ENCODE measurements at places on chromosomes 13 and 19. TPM values are rescaled to one million over a fixed set of nuclear protein-coding genes. Genes with fewer than 3 reads are reported as not detected.

NCR1 gene
- not detected for total RNA-seq

COG6 gene
- total RNA-seq, result 32.1 TPM

ZNF91 gene
- total RNA-seq, result 27.6 TPM

LIN37 gene
- 8.8 TPM for total RNA-seq

ATP8B3 gene
- total RNA-seq, result 1.6 TPM

ZGLP1 gene
- 5.6 TPM for total RNA-seq

FFAR1 gene
- not detected for total RNA-seq

DACH1 gene
- not detected for total RNA-seq

ZNF575 gene
- 2.1 TPM for total RNA-seq

ZNF223 gene
- 1.3 TPM for total RNA-seq

VMAC gene
- 4.1 TPM for total RNA-seq

WDR88 gene
- total RNA-seq, result not detected

LPAR6 gene
- total RNA-seq, result 7.9 TPM

CTXN1 gene
- 0.72 TPM for total RNA-seq

PBX4 gene
- total RNA-seq, result 17.1 TPM

GRCh38 chr13:78764665-78765064 is 105.7 kb upstream of the OBI1 start:
- no peaks in the 10 kb centered on the region for H3K4me1 ChIP-seq
- no peak overlapping the region for H3K4me3 ChIP-seq
- no peak overlapping the region for H3K27ac ChIP-seq
- no peak for DNase-seq
- no peaks in the 10 kb centered on the region for H3K36me3 ChIP-seq
- H3K27me3 ChIP-seq, result no peaks in the 10 kb centered on the region

DNA sequence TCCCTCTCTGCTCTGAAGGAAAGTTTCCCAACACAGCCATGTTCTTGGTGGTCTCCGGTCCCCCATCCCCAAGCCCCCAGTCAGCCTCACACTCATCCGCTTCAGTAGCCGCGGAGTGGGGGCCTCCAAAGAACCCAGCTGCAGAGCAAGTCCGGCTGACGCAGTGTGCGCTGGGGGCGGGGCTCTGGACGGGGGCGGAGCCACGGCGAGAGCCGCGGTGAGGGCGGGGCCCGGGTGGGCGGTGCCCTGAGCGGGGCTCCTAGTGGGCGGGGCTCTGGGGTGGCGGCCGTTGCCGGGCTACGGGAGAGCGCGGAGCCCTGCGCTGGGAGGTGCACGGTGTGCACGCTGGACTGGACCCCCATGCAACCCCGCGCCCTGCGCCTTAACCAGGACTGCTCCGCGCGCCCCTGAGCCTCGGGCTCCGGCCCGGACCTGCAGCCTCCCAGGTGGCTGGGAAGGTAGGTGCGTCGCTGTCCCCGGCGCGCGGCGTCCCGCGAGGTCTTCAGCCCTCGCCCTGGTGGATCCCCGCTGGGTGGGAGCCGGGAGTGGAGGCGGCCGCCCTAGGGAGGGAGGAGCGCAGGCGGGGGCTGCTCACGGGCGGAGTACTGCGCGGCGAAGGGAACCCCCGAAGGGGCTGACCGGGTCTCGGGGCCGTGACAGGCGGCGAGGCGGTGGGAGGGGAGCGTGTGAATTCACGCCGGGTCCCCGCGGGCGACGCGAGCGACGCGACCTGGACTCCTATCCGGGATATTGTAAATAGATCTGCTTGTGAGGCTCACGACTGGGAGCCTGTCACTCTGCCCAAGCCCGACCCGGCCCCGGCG is 9.1 kb downstream of the TNFRSF19 start:
- DNase-seq, result peak; percentile 85
- no peaks in the 10 kb centered on the region for H3K36me3 ChIP-seq
- peaks cover 9% of the 10 kb centered on the region for H3K27me3 ChIP-seq
- H3K4me3 ChIP-seq, result peak overlapping the region; percentile 64
- peaks cover 12% of the 10 kb centered on the region for H3K4me1 ChIP-seq

GRCh38 chr19:1253514-1254080 is 5.2 kb downstream of the MIDN start:
- DNase-seq, result no peak
- H3K36me3 ChIP-seq, result peaks cover 30% of the 10 kb centered on the region
- H3K27me3 ChIP-seq, result no peaks in the 10 kb centered on the region
- H3K4me3 ChIP-seq, result peak overlapping the region; percentile 34
- H3K4me1 ChIP-seq, result peaks cover 52% of the 10 kb centered on the region

DNA sequence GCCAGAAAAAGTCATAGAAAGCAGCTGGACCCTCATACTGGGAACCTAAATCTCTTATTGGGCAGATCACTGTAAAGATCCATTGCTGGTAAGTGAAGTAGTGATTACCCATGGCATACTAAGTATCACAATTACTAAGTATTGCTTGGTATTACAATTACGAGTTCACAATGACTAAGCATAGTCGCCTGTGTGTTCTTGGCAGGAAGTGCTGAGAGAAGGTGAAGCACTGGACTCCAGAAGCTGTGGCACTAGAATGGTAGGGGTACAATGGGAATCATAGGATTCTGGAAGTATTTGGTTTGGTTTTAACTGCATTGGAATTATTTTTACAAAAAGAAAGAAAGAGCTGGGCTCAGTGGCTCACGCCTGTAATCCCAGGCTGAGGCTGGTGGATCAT is 20.3 kb downstream of the LGALS16 start:
- no peak overlapping the region for H3K4me3 ChIP-seq
- H3K36me3 ChIP-seq, result no peaks in the 10 kb centered on the region
- peaks cover 44% of the 10 kb centered on the region for H3K4me1 ChIP-seq
- no peaks in the 10 kb centered on the region for H3K27me3 ChIP-seq

DNA sequence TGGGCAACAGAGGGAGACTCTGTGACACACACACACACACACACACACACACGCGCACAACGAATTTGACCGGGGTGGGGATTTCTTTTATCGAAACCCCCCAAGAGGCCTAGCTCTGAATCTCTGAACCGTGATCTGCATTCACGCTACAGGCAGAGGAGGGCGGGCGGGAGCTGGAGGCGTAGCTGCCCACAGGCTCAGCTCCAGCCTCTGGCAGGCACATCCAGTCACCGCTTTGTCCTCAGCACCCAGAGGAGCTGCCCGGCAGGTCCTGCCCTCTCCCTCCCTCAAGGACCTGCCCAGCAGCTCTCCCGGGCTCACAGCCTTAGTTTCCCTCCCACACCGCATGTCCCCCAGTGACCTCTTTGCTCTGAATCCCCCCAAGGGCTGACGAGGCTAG is 20.0 kb downstream of the CILP2 start:
- no peak overlapping the region for H3K27ac ChIP-seq
- H3K36me3 ChIP-seq, result no peaks in the 10 kb centered on the region
- no peak for DNase-seq

- H3K27me3 ChIP-seq, result no peaks in the 10 kb centered on the region
- no peak overlapping the region for H3K27ac ChIP-seq
- no peak overlapping the region for H3K4me3 ChIP-seq
- H3K4me1 ChIP-seq, result peaks cover 5% of the 10 kb centered on the region
- H3K36me3 ChIP-seq, result no peaks in the 10 kb centered on the region
- DNase-seq, result no peak
These were observed 3.7 kb upstream of the TMEM272 start for GRCh38 chr13:51848674-51849073.

- peaks cover 2% of the 10 kb centered on the region for H3K4me1 ChIP-seq
- H3K27me3 ChIP-seq, result peaks cover 13% of the 10 kb centered on the region
- H3K4me3 ChIP-seq, result no peak overlapping the region
These were observed 21.2 kb downstream of the C2CD4C start for GRCh38 chr19:387777-388176.

DNA sequence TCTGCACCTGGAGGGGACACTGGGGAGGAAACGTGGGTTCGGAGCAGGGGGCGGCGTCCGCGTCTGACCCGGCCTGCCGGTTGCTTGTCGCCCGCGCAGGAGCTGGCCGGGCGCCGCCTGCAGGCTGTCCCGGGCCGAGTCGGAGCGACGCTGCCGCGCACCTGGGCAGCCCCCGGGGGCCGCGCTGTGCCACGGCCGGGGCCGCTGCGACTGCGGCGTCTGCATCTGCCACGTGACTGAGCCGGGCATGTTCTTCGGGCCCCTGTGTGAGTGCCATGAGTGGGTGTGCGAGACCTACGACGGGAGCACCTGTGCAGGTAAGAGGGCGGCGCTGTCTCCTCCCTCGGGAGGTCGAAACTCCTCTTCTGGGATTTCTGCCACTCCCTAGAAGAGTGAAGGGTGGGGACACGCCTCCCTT is 1.3 kb downstream of the ITGBL1 start:
- no peaks in the 10 kb centered on the region for H3K36me3 ChIP-seq
- no peaks in the 10 kb centered on the region for H3K4me1 ChIP-seq
- H3K4me3 ChIP-seq, result no peak overlapping the region
- H3K27ac ChIP-seq, result no peak overlapping the region

DNA sequence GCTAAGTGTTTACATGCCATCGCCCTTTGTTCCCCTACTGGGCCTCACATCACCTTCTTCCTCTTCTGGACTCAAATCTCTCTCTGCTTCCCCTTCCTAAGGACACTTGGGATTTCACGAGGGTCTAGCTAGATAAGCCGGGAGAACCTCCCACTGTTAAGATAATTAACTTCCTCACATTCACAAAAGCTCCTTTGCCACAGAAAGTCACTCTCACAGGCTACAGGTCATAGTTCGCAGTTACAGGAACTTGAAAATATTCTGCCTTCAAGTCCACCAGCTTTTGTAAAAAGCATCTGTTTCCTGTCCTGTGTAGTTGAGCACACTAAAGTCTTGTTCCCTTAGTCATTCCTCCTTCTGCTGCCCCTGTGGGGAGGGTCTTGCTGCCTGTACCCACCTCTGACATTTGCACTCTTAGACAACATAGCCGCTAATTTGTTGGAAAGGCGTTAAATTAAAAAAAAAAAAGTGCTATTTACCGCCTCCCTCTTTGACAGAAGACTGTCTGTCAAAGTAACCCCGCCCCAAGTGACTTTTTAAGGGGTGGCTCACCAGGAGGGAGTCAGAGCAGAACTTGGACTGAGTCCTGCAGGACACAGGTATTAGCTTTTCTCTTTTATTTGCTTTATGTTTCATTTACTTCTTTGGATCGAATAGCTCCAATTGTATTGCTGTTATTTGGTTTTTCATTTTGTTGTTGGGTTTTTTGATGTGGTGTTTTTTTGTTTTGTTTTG is 26.8 kb upstream of the CEACAM21 start:
- H3K36me3 ChIP-seq, result peaks cover 6% of the 10 kb centered on the region
- peak overlapping the region; percentile 88 for H3K4me3 ChIP-seq
- DNase-seq, result peak; percentile 78
- H3K27ac ChIP-seq, result peak overlapping the region; percentile 66
- no peaks in the 10 kb centered on the region for H3K27me3 ChIP-seq

GRCh38 chr19:16125737-16126495 is 14.2 kb downstream of the RAB8A start:
- no peak for DNase-seq
- H3K36me3 ChIP-seq, result peaks cover 71% of the 10 kb centered on the region
- no peak overlapping the region for H3K27ac ChIP-seq

DNA sequence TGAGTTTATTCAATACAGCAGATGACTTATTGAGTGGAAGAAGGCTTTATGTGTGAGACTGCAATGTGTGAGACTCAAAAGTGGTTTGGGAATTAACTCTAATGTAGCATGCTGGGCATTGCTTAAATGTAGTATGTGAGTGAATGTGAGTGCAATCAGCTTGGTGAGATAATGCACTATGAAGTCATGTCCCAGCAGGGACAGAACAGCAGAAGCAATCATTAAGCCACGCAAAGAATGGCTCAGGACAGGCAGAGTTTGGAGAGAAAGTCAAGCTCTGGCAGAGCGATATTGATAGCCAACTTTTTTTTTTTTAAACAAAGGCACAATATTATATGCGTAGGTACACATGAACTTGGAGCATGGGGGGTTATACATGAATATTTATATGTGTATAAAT is 597.7 kb downstream of the GPC6 start:
- no peak overlapping the region for H3K4me3 ChIP-seq
- H3K36me3 ChIP-seq, result no peaks in the 10 kb centered on the region
- H3K27ac ChIP-seq, result no peak overlapping the region
- no peaks in the 10 kb centered on the region for H3K27me3 ChIP-seq
- no peak for DNase-seq

DNA sequence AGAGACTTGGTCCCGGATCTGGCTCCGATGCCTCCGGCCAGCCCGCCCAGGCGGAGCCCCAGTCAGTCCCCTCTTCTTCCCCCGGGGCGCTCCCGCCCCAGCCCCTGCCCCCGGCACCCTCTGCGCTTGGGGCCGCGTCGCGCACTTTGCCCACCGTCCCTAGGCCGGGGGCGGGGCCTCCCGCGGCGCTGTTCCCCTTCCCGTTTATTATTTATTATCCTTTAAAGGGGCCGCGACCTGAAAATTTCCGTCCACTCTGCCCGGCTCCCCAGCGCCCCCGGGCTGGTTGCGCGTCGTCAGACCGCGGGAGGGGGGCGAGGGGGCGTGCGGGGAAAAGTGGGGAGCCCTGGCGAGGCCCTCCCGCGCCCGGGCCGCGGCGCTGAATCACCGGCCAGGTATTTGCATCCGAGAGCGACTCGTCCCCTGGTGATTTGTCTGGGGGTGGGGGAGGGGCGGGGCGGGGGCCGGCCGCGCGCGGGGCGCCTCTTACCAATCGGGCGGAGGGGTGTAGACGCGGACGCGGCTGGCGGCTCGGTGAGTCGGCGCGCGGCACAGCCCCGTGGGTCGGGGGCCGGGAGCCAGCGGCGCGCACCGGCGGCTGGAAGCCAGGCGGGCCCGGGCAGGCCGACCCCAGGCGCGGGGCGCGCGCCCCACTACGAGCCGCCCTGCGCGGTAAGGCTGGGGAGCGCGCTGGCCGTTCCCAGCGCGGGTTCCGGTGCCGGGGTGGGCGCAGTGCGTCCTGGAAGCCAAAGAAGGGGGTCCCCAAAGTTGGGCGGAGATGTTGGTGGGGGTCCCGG is at the start of gene ARID3A:
Gene ARID3A, plus strand, starts transcription at position 510 of the 797 bp plus-strand sequence. CDS start 3,494 bp downstream, outside the sequence.
- H3K4me1 ChIP-seq, result peaks cover 18% of the 10 kb centered on the region
- peak within 1 kb of the TSS; percentile 74 for H3K27ac ChIP-seq
- H3K27me3 ChIP-seq, result no peaks in the 10 kb centered on the region
- DNase-seq, result peak; percentile 82

GRCh38 chr19:53826876-53827275 is 2.8 kb upstream of the NLRP12 start:
- H3K4me3 ChIP-seq, result no peak overlapping the region
- peaks cover 3% of the 10 kb centered on the region for H3K27me3 ChIP-seq
- H3K36me3 ChIP-seq, result no peaks in the 10 kb centered on the region
- no peaks in the 10 kb centered on the region for H3K4me1 ChIP-seq

DNA sequence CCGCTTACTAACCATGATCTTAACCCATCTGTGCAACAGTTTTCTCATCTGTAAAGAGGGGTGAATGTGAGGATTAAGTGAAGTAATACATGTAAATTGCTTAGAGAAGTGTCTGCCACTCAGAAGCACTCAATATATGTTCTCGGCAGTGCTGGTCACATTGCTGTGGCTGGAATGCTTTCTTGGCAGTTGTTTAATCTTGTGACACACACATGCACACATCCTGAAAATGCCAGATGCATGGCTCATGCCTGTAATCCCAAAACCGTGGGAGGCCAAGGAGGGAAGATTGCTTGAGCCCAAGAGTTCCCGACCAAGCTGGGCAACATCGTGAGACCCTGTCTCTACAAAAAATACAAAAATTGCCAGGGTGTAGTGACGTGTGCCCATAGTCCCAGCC is 4.9 kb upstream of the DMKN start:
- H3K4me1 ChIP-seq, result no peaks in the 10 kb centered on the region
- no peaks in the 10 kb centered on the region for H3K27me3 ChIP-seq
- H3K27ac ChIP-seq, result no peak overlapping the region
- no peak for DNase-seq
- no peaks in the 10 kb centered on the region for H3K36me3 ChIP-seq

Measured in CD8-positive, alpha-beta memory T cell (primary cell).